T-helper 2 cell treated with Interferon-gamma antibody and Interleukin-4, amounts not matched to agents 100 ng/mL and 5 ng/mL, for 36 hours (primary cell): ENCODE measurements at places on chromosomes 1 and 21. TPM values are rescaled to one million over a fixed set of nuclear protein-coding genes. Genes with fewer than 3 reads are reported as not detected.

The OR10J1 gene
- not detected in 2 replicates for total RNA-seq

The ANGPTL1 gene
- total RNA-seq, result not detected in 2 replicates

The PSMB2 gene
- 98.9 and 99.8 TPM in 2 replicates for total RNA-seq

The AMPD1 gene
- not detected in 2 replicates for total RNA-seq

The PCSK9 gene
- total RNA-seq, result 0.07 TPM in 2 replicates

The BARHL2 gene
- not detected in 2 replicates for total RNA-seq

The CLIC6 gene
- 0.11 and 0.16 TPM in 2 replicates for total RNA-seq

The FAM167B gene
- total RNA-seq, result 0.34 and 0.52 TPM in 2 replicates

The PLCH2 gene
- 7.3 and 8.0 TPM in 2 replicates for total RNA-seq

The SH2D5 gene
- 0.07 TPM in 1 of 2 replicates, not detected in the other for total RNA-seq

The C1orf210 gene
- total RNA-seq, result not detected in 2 replicates

The SPATA17 gene
- total RNA-seq, result not detected in 2 replicates

The ANKRD34A gene
- total RNA-seq, result 1.2 and 1.3 TPM in 2 replicates

The RNU1-3 gene
- 2,343 and 2,397 TPM in 2 replicates for total RNA-seq
